ENCODE measurements at places on chromosomes 13 and 19.

DNA sequence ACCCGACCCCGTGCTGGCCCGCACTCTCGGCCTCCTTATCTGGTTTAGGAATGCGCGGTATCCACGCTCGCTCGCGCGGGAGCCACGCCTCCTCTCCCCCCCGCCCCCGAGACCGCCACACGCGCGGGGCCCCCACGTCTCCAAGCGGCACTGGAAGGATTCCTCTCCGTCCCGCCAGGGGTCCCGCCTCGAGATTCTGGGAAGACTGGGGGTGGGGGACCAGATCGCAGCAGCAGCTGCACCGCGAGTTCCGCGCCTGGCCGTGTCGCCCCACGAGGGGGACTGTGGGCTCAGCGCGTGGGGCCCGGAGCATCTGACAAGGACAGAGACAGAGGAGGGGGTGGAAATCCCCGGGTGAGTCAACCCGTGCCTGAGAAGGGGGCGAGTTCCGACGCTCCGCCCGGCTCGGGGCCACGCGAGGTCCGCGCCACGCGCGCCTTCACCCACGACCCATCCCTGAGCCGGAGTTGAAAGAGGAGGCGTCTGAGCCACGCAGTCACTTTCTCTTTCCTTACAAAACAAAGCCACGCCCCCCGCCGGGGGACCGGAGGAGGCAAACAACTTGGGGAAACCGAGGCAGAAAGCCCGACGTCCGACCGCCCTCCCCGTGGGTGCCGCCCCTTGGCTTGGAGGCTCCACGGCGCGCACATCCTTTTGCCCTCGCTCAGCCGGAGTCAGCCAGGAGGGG, 814 bp downstream of the S1PR2 start:
- DNase-seq: peak; percentile 25

- no peak for DNase-seq
Observed at GRCh38 chr13:39095500-39095899, 57.2 kb downstream of the NHLRC3 start.

DNA sequence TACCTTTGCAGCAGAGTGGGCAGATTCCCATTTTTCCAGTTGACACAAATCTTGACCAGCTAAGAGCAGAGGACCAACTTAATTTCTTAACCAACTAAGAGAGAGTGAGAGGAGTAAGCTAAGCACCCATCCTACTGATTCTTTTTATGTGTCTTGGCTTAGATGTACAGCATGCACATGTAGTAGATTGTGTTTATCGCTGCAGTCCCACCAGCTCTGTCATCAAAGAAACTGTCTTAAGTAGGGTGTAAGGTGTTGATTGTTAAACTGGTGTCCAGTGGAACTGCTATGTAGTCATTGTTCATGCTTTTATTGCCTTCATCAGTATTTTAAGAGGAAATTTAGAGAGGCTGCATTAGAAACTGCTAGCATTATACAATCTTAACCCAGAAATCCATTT, 9.0 kb upstream of the UFM1 start:
- no peak for DNase-seq

- no peak for DNase-seq
Observed at GRCh38 chr19:48444129-48444935, 1.5 kb upstream of the GRWD1 start.

GRCh38 chr13:37409756-37410155, 188.8 kb downstream of the POSTN start:
- DNase-seq: no peak

All from stimulated activated CD8-positive, alpha-beta memory T cell treated with anti-CD3 and anti-CD28 coated beads, Interleukin-2, amount 100 ng/mL, for 48 hours (primary cell).